Activated CD4-positive, alpha-beta memory T cell treated with anti-CD3 and anti-CD28 coated beads for 36 hours (primary cell): ENCODE measurements at places on chromosomes 2 and 18. TPM values are rescaled to one million over a fixed set of nuclear protein-coding genes. Genes with fewer than 3 reads are reported as not detected.

GRCh38 chr18:45175511-45175910, 439.8 kb upstream of the SLC14A2 start:
- DNase-seq: no peak

Gene LIMS1
- total RNA-seq: 104 TPM

DNA sequence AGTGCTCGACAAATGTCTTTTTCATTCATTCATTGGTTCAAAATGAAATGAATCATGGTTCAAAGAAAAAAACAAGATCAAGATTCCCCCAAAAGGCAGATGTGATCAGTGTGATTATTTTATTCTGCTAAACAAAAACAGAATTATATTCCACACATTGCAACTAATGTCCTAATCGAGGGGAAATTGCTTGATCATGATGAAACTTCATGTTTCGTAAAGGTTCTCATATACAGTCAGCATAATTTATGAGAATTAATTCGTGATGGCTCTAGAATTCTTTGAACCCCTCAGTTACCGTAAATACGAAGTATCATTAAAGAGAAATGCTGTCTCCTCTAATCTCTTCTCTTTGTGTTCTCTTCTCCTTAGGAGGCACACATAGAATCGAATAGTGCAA, 42.1 kb upstream of the MBOAT2 start:
- no peak for DNase-seq

Gene LAPTM4A
- total RNA-seq: 26.7 TPM
